GDM1 (cell line): ENCODE measurements at places on chromosomes 7 and 10.
A peak's percentile ranks its signal among the peaks of the same experiment; 100 is the strongest.

DNA sequence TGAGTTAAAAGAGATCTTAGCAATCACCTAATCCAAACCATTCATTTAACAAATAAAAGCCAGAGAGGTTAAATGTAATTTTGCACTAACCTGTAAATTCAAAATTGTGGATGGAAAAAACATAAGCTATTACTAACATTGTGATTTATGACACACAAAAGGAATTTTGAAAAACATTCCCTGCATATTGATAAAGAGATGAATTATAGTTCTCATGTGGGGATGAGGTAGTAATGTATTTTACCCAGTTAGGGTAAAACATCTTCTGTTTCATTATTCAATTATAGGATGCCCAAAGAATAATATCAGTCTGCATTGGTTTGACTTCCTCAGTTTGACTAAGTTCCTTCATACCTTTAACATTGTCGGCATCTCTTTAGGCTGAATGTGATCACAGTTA, 561.3 kb downstream of the PHTF2 start:
- DNase-seq: no peak

- no peak for DNase-seq
Observed at GRCh38 chr10:34002896-34003295, 668.4 kb upstream of the NRP1 start.

DNA sequence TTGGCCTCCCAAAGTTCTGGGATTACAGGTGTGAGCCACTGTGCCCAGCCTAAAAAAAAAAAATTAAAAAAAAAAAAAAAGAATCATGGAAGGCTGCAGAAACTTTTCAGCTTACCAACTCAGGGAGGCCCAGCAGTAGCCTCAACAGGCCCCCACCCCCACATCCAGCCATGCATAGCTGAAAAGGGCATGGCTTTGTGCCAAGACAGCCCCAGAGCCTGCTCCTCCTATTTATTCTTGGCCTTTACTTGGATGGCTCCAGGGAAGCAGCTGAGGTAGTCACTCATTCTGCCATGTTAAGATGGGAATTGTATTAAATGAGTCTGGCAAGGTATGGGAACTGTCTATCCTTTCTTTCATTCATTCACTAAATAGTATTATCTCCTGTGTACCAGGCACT, 13.7 kb upstream of the CNNM2 start:
- DNase-seq: no peak

- no peak for DNase-seq
Observed at GRCh38 chr7:70053421-70053820, 455.1 kb downstream of the AUTS2 start.

DNA sequence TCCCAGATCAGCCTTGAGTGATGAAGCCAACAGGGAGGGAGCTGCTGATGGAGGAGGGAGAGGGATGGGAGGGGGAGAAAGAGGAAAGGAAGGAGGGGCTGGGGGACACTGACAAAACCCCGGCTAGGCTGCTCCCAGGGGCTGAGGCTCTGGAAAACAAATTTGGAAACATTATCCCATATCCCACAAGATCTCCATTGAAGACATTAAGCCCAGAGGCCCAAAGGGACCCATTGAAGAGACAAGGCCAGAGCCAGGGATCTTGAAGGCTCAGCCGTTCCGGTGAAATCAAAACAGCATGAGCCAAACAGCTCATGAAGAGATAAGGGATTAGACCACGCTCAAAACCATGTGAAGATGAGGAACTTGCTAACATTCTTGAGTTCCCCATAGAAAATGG, 184.3 kb upstream of the ITGB1 start:
- DNase-seq: no peak

- DNase-seq: peak; percentile 45
Observed at GRCh38 chr7:47493976-47494911, 87.7 kb downstream of the TNS3 start.

DNA sequence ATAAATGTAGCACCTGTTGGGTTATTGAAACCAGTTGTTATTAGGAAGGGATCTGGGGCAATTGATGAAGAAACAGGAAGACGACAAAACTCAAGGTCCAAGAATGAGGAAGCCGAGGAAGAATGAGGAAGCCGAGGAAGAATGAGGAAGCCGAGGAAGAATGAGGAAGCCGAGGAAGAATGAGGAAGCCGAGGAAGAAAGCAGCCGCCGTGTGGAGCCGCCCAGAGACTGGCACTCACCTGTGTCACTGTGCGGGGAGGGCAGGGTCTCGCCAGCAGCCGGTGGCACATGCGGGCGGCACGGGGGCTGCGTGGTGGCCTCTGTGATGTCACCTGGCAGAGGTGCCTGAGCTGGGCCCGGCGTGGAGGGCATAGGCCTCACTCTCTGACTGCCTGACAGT, 71.1 kb upstream of the CFAP46 start:
- DNase-seq: no peak

DNA sequence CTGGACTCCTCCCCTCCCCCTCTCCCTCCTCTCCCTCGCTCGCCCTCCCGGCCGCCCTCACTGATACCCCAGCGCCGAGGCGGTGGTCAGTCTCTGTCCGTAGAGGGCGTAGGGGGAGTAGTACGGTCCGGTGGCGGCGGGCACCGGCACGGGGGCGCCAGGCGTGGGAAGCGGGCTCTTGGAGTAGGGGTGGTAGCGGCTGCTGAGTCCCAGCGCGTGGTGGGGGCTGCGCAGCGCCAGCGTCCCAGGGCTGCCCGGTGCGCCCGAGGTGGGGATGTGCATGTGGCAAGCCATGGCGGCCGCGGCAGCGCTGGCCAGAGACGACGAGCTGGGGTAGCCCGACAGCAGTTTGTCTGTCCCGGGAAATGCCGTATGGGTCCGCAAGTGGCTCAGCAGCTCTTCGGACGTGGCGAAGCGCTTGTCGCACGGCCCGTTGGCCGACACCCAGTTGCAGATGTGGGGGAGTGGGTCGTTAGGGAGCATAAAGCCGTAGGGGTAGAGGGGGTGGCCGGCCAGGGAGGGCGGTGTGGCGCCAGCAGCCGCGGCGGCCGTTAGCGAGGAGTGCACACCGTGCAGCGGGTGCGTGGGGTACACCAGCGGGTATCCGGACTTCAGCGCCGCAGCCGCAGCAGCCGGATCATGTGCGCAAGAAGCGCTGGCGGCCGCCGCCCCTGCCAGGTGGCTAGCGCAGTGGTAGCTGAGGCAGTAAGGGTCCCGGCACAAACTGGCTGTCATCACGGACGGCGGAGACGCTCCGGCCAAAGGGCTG, 2.7 kb downstream of the ZNF503 start:
- no peak for DNase-seq

- no peak for DNase-seq
Observed at GRCh38 chr10:48880016-48880705, 59.5 kb downstream of the LRRC18 start.

DNA sequence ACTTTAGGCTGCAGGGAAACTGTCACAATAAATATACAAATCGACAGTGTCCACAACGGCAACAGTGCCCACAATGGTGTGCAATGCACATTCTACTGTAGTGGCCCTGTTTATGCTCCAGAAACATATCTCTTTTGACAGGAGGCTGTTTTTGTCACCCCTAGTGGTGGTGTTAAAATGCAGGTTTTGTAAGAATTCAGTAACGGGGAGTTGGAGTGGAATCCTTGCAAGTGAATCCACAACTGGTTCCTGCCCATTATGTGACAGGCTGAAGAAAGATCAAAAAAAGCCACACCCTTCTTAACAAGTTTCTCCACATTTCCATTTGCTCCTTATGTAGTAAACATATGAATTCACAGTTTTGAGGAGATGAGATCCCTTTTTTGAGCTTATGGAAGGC, 58.5 kb downstream of the BEND7 start:
- DNase-seq: no peak

DNA sequence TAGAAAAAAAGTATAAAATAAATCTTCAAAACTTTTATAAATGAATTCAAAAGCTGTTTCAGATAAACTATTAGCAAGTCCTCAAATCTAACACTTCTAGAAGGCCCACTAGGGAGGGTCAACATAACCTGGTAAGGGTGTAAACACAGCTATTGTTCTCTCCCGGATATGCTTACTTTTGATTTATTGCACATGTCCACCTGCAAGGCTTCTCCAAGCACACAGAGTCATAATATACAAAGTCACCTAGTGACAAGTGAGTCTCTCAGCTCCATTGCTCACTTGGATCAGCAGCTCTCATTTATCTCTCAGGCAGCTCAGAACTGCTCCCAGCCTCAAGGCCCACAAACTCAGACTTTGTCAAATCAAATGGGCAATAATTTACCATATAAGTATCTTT, 44.0 kb upstream of the COL1A2 start:
- DNase-seq: no peak

- DNase-seq: no peak
Observed at GRCh38 chr7:90216080-90216674, 4.6 kb downstream of the STEAP2 start.

GRCh38 chr7:76292213-76292573, 10.3 kb upstream of the HSPB1 start:
- peak; percentile 79 for DNase-seq

DNA sequence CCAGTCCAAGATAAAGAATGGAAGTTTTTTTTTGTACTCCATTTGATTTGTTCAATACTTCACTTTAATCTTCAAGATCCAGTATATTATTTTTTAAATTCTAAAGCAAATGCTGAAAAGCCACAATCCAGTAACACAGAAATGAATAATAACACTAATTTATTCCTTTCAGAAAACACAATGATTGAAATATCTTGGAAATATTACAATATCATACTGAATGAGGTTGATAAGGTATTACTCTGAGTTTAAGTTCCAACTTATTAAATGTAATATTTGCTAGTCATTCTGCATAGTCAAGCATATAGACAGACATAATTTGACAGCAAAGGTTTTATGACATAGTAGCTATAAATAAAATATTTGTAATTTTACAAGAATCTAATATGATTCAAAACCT, 4.4 kb downstream of the MEOX2 start:
- no peak for DNase-seq
